ENCODE measurements at places on chromosomes 7 and 10.

DNA sequence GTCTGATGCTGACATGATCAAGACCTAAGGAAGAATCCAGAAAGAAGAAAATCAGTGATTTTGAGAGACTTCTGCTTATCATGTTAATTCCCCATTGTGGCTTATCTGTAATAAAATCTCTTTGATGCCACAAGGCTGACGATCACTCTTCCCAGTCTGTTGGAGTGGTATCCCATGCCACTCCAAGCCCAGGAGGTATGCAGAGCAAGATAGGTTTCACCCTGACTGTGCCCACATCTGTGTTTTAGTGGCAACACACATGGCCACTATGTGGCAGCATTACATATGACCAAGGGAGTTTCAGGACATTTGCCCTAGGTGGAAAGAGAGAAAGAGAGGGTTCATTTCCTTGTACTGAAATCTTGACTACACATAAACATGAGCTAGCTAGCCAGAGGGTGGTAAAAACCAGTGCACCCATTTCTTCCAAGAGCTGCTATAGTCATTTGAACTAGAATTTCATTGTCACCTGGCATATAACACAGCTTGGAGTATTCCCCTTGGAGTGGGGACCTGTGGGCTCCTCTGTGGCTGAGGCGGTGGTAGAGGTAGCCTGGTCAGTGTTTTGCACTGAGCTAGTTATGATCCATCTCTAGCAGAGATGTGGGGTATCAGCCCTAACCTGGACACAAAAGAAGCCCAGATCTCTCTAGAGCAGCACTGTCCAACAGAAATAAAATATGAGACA is 20.8 kb downstream of the LAMB4 start:
- peak; percentile 33 for DNase-seq

DNA sequence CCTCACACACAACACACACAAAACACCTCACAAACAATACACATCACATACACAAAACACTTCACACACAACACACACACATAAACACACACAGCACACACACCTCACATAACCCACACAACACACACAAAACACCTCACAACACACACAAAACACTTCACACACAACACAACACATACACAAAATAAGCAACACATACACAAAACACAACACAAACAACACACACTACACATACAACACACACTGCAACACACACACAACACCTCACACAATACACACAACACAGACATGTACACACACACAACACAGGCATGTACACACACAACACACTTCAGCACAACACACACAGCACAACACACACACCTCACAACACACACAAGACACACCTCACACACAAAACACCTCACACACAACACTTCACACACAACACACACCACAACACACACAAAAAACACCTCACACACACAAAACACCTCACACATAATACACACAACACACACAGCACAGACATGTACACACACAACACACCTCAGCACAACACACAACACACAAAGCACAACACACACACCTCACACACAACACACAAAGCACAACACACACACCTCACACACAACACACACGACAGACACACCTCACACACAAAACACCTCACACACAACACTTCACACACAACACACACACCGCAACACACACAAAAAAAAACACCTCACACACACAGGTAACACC is 107.5 kb downstream of the TNS3 start:
- no peak for DNase-seq

GRCh38 chr10:70578371-70578947 is 24.1 kb downstream of the PRF1 start:
- DNase-seq, result no peak

- no peak for DNase-seq
Observed at GRCh38 chr10:62000037-62000603, 98.6 kb downstream of the ARID5B start.

- DNase-seq, result no peak
Observed at GRCh38 chr10:58776568-58777318, 264.1 kb downstream of the BICC1 start.

Measured in WERI-Rb-1 (cell line).